ENCODE measurements at places on chromosomes 6 and 20.

DNA sequence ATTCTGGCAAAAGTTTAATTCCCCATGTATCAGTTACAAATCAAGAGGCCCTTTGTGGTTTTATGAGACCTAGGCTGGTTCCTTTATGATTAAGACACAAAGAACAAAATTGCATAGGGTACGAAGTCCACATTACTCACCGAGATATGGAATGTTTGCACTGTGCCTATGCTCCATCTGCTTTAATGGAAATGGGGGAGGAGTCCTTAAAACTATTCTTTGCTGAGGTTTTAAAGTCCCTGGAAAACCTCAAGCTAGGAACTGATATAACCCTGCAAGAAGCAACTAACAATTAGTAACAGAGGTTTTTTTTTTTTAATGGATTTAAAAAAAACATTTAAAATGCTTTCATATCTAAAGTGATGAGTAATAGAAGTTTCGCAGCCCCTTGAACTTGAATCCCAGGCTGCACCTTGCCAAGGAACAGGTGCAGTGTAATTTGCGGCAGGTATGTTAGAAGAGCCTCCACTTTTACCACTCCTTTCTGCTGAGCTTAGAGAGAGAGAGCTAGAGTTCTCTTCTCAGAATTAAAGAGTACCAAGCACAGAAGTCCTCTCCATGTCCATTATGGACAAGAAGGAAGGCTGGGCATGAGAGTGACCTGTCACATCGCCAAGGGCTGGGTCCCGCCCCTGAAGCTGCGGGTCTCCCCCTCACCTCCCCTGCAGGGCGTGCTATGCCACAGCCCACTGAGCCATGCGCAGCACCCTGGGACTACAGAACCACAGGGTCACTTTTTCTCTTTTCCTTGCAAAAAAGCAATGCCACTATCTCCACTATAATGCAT, 2.3 kb downstream of the SERPINB1 start:
- DNase-seq, result no peak

DNA sequence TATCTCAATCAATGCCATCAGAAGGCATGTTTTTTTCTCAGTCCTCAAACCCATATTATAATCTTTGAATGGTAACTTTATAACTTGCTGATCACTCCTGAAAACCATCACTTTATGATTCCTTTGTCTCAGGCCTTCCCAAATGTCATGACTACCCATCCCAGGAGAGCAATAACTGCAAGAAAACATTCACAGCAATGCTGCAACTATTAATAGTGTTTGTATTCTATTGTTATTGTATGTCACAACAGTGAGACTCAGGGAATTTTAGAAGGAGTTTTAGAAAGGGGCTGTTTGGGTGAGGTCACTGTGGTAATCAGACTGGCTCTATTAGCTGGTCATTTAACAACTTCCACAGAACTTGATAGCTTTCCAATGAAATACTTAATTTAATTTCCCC, 301.4 kb upstream of the TBX18 start:
- DNase-seq, result no peak

GRCh38 chr20:37961066-37961465, 58.1 kb downstream of the VSTM2L start:
- no peak for DNase-seq

- DNase-seq, result no peak
Observed at GRCh38 chr20:39270837-39271604, 308.9 kb downstream of the DHX35 start.

DNA sequence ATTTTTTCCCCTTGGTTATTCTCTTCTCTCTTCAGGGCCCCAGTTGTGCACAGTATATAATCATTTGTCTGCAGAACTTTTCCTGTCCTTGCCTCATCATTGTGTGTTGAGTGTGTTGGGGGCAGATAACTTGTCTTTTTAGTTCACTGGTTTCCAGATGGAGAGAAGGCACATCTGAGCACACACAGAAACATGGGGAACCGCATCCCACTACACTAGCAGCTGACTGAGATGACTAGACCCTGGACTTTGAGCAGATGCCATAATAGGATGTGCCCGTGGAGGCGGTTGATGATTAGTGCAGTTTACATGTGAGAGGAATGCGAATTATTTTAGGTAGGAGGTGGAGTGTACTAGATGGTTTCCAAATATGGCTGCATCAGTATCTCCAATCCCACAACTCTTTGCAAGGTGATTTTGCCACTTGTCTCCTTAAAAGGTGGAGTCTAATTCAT, 26.5 kb upstream of the SH3BGRL2 start:
- DNase-seq, result no peak

- no peak for DNase-seq
Observed at GRCh38 chr6:49913636-49914375, 47.5 kb upstream of the CRISP1 start.

- peak; percentile 36 for DNase-seq
Observed at GRCh38 chr6:46221222-46221793, 50.5 kb upstream of the ENPP5 start.

- DNase-seq, result no peak
Observed at GRCh38 chr20:2133318-2134183, 31.9 kb downstream of the STK35 start.

DNA sequence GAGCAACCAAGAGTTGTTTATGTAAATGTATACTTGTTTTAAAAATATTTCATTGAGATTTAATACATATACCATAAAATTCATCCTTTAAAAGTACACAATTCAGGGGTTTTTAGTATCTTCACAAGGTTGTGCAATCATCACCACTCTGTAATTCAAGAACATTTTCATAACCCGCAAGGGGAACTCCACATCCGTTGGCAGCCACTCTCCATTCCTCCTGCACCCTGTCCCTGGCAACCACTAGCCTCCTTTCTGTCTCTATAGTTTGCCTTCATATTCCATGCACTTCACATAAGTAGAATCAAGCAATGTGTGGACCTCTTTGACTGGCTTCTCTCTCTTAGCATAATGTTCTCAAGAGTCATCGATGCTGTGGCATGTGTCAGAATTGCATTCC, 104.2 kb upstream of the PDE10A start:
- DNase-seq, result no peak

DNA sequence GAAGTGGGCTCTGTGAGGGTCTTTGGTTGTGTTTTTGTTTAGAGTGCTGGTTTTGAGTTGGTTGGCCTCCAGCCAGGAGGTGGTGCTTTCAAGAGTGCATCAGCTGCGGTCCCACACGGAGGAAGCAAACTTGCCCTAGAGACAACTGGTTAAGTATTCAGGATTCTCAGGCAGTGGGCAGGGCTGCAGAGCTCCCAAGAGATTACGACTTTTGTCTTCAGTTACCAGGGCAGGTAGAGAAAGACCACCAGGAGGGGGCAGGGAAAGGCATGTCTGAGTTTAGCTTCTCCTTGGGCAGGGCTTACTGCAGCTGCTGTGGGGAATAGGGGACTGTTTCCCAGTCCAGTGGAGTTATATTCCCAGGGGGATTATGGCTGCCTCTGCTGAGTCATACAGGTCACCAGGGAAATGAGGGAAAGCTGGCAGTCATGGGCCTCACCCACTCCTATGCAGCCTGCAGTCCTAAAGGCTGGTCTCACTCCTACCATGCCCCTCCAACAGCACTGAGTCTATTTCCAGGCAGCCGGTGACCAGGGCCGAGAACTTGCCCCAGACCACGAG, 64.3 kb downstream of the TTI1 start:
- no peak for DNase-seq

- peak; percentile 84 for DNase-seq
Observed at GRCh38 chr6:14476793-14477531, 359.4 kb downstream of the CD83 start.

DNA sequence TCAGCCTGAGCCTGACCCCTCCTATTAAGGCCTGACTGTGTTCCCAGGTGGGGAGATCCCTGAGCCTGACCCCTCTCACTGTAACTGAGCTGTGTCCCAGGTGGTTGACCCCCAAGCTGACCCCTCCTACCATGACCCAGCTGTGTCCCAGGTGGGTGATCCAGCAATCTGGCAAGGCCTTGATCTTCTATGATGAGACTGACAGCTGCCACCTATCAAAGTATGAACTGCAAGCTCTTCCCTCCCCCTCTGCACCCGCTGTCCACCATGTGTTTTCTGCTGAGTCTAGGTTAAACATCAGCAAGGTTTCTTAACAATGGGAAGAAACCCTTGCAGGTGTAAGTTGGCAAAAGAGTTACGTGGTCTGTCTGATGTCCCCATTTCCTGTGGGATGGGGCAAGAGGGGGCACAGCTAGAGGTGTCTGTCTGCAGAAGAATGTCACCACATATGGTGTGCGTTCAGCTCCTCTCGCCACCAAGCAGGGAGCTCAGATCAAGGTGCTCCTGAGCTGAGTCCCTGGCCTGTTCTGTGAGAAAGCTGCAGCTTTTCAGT, 5.9 kb downstream of the PXDC1 start:
- DNase-seq, result no peak
